ENCODE measurements at places on chromosomes 4 and X.

DNA sequence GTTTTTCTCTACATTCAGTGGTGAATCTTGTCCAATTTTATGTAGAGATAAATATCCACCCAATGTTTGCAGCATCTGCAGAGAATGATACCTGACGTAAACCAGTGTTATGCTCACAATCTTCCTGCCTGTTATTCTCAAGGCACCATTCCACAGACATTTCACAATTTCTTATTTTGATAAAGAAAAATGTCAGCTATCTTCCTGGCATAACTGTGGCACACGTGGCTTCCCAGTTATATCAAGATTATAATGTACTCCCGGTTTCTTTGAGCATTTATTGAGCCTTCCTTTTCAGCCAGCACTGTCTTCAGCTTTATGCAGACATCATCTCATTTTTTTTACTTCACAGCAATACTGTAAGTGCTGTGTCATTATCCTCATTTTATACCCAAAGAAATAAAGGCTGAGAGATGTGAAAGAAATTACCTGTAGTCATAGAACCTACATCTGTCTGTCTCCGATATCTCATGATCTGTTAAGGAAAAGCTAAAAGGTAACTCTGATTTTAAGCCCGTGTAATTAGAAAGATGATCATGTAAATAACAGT, 1300.8 kb upstream of the TENM3 start:
- DNase-seq, result no peak

DNA sequence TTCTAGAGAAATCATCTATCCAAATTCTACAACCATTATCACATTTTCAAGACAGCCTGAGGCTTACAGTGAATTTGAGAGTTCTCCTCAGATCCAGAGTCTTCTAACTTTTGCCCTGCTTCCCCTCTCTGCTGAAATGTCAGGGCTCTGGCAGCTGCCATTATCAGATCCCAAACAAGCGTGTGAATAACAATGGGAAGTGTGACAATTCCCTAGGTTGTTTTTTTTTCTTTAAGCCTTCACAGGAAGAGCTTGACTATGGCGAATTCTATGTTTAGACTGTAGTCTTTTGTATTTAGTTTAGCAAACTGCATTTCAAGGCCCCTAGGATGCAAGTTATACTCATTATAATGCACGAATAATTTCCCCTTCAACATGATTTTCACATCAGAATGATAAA, 61.3 kb upstream of the KDR start:
- no peak for DNase-seq

GRCh38 chrX:132443196-132444135, 45.4 kb downstream of the MBNL3 start:
- no peak for DNase-seq

DNA sequence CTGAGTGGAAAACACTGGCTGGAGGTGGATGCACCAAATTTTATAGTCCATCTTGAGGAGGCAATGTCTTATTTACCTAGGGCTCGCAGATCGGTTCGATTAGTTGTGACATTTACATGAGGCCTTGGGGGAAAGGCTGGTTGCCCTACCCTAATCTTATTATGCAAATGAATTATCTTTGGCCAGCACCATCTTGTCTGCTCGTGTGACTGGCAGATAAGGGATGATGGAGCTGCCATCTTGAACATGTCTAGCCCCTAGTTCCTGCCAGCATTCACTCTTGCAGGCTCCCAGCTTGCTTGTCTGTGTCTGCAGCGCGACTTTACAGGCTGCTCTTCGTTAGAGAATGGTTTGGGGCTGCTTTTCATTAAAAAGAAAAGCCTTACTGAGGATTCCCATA, 61.9 kb downstream of the SEC24B start:
- DNase-seq, result no peak

DNA sequence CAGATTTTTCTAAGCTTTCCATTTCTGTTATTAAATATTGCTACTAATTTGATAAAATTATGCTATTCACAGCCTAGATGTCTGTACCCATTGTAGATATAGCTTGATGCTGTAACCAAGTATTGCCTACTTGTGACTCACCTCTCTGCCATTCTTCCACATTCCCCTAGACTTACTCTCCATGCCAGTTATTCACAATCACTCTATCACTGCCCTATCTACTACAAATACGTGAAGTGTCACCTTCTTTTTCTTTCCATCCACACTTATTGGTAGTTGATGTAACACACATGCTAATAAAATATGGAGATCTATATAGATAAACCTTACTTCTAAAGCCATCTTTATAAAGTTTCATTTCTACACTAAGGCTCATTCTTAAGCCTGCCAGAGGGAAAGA, 179.4 kb upstream of the PACRGL start:
- DNase-seq, result no peak

GRCh38 chrX:64204701-64205440, 637 bp downstream of the AMER1 start:
- peak; percentile 3 for DNase-seq

DNA sequence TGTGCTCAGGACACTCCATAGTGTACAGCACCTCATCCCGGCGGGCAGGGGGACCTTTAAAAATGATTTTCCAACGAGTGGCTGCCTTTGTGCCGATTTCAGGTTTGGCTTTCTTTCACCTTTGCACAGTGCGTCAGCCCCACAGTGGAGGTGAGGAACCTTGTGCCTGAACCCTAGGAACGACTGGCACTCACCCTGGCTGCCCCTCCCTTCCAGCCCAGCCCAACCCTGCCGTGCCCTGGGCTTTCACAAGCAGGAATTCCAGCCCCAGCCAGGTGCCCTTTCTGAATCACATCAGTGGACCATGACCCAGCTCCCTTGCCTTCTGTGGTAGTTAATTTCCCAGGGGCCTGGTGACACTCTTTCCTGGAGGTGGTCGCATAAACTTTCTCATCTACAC, 1.3 kb downstream of the TMEM164 start:
- DNase-seq, result no peak

GRCh38 chrX:56784666-56785065, 55.6 kb downstream of the NBDY start:
- DNase-seq, result no peak

DNA sequence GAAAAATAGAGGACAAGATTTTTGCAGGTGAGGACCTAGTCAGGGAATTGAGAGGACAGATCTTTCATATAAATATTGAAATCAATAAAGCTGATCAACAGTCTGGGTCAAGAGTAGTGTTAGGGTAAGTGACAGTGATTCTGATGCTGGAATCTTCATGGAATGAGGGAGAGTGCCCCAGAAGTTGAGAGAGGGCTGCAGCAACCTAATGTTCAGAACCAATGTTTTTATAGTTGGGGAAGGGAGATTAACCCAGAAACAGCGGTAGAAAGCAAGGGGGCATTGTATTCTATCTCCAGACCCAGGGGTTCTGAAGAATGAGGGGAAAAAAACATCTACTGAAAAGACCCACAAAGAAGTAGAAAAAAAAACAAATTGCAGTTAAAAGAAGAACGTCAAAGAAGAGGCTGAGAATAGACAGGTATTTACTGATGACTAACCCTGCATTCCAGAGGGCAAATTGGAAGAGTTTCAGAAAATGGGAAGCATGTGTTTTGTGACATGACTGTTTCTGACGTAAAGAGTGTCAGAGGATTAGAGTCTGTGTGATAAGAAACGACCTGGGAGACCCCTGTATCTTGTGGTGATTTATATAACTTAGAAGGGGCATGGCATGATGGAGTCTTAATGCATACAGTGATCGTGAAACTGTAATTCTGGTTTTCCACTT, 819.6 kb upstream of the EPHA5 start:
- no peak for DNase-seq

DNA sequence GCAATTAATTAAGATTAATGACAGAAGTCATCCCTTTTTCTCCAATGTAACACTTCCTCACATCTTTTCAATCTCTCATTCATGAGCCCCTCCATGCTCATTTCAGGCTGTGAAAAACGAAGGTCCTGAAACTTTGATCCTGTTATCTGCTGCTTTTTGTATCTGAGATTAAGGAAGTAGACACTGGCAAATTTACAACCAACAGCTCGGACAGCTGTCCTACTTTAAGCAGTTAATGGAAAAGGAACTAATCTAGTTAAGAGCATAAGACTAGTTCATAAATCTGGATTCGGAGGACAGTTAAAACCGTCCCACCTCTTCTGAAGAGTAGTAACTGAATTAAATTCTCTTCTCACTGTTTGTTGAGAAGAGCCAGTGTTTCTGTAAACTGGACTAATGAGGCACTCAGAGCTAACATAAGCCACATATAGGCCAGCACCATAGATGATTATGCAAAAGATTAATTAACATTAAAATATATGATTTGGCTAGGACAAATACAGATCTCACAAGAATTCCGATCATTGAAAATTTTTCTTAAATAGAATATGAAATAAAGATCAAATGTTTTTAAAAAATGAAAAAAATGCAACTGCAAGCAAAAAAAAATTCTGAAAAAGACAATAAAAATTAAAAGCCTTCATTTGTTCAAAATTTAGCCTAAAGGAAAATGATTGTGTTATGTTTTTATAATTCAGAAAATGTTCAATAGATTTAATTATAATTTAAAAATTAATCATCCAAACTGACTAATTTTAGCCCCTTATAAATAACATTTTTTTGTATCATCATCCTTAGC, 114.4 kb downstream of the ANTXR2 start:
- DNase-seq, result no peak

GRCh38 chr4:29853833-29854232, 866.3 kb upstream of the PCDH7 start:
- no peak for DNase-seq

- DNase-seq, result no peak
Observed at GRCh38 chr4:1317177-1318045, 27.7 kb downstream of the MAEA start.

DNA sequence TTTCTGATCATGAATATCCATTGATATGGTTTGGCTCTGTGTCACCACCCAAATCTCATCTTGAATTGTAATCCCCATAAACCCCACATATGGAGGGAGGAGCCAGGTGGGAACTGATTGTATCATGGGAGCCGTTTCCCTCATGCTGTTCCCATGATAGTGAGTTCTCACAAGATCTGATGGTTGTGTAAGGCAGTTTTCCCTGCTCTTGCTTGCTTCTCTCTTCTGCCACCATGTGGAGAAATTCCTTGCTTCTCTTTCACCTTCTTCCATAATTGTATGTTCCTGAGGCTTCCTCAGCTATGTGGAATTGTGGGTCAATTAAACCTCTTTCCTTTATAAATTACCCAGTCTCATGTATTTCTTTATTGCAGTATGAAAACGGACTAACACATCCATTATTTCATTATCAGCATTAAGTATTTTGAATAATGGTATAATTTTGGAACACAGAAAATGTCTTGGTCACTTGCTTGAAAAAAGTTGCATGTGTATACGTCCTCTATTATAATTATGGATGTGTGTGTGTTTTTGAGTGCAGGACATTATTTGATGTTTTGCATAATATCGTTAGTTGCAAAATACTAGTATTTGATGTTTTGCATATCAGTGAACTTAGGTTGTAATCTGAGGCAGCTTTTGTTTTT, 334.6 kb downstream of the PCDH10 start:
- DNase-seq, result no peak

GRCh38 chr4:128684016-128684415, 125.5 kb upstream of the JADE1 start:
- DNase-seq, result no peak

- DNase-seq, result no peak
Observed at GRCh38 chr4:73683456-73683855, 56.9 kb upstream of the CXCL8 start.

GRCh38 chr4:53019485-53020382, 157.6 kb downstream of the RASL11B start:
- no peak for DNase-seq

DNA sequence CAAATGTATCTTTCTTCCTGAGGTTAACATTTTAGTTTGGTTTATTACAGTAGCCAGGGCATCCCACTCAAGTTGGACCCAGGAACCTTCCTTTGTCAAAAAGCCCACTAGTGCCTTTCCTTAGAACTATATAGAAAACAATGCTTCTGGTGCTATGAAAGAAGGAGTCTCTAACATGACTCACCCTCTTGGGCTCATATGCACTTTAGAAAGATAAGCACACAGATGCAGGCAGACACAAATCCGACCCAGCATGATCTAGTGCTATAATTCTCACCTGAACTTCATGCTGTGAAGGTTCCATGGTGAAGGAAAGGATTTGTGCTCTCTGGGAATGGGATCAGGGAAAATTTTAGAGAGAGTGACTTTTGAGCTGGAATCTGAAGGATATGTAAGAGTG, 289.4 kb downstream of the ANKRD50 start:
- DNase-seq, result no peak

GRCh38 chr4:32798471-32799159, 2078.4 kb downstream of the PCDH7 start:
- DNase-seq, result no peak

- DNase-seq, result no peak
Observed at GRCh38 chr4:11440481-11441193, 11.9 kb upstream of the HS3ST1 start.

- DNase-seq, result no peak
Observed at GRCh38 chr4:159428975-159429692, 326.3 kb downstream of the RAPGEF2 start.

DNA sequence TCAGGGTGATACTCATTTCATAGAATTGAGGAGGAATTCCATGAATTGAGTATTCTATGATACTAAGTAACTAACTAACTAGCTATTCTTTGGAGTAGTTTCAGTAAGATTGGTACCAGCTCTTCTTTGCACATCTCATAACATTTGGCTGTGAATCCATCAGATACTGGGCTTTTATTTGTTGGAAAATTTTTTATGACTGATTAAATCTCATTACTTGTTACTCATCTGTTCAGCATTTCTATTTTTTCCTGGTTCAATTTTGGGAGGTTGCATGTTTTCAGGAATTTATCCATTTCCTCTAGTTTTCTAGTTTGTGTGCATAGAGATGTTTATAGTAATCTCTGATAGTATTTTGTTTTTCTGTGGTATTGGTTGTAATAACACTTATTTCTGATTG, 70.8 kb upstream of the FREM3 start:
- DNase-seq, result no peak

DNA sequence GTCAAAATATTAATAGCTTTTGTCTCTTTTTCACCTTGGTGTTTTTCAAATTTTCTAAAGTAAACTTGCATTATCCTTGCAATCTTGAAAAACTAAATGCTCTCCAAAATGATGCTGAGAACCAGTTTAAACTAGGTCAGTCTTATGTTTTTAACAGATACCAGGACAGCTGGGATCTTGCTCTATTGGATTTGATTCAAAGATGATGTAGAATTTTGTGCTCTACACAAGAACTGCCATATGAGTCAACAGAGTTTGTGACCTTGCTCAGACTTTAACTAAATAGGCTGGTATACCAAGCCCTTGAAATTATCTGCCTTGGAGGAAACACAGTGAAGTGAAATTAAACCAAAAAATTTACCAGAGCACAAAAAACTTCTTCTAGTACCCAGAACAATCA, 991.1 kb downstream of the STPG2 start:
- no peak for DNase-seq
